AG10803 (cell line): ENCODE measurements at places on chromosomes 4 and X.

DNA sequence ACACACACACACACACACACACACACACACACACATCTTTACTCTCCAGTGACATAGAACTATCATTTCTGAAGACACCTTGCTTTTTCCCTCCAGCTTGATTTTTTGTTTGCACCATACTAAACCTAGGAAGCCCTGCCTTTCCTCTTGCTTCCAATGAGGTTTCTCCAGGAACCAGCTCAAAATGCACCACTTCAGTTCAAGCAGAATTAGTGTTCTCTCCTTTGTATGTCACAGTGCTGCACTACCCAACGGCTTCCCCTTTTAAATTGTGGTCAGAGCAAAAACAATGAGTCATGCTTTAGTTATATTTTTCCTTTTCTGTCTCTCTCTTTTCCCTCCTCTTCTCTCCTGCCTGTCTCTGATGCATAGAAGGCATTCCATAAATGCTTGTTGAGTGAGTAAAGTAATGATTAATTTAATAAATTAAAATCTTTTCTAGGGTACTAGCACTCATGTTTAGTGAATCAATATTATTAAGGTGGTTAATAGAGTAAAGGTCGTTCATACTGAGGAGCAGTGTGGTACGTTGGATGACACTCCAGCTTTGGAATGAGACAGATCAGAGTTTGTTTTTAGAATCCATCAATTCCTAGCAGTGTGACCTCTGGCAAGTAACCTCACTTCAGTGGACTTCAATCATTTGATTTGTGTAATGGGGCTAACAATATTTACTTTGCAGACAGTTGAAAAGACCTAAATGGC is 5.9 kb downstream of the RTL3 start:
- peak; percentile 80 for DNase-seq

DNA sequence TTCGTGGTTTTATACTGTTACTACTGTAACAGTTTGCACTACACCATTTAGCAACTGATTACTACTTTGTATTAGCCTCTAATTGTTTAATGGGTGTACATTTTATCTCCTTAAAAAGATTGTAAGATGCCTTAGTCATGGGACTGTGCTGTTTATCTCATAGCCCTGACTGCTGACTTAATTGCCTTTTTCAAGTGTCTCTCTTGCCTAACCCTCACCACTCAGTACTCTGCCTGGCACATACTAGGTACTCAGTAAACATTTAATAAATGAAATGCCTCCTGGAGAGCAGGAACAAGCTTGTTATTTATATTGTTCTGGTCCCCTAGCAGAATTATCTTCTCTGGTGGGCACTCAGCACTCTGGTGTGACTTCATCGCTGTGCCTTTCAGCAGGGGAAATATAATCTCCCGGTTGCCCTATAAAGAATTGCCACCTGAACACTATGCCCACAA is 1.7 kb upstream of the STIM2 start:
- DNase-seq, result no peak

GRCh38 chr4:77434299-77435092 is 171.1 kb upstream of the CXCL13 start:
- DNase-seq, result no peak

GRCh38 chr4:7198440-7199128 is 6.2 kb downstream of the SORCS2 start:
- DNase-seq, result no peak

GRCh38 chr4:169416997-169417396 is 146.2 kb upstream of the SH3RF1 start:
- no peak for DNase-seq
